ENCODE measurements at places on chromosomes 16 and 17.
A peak's percentile ranks its signal among the peaks of the same experiment; 100 is the strongest.

DNA sequence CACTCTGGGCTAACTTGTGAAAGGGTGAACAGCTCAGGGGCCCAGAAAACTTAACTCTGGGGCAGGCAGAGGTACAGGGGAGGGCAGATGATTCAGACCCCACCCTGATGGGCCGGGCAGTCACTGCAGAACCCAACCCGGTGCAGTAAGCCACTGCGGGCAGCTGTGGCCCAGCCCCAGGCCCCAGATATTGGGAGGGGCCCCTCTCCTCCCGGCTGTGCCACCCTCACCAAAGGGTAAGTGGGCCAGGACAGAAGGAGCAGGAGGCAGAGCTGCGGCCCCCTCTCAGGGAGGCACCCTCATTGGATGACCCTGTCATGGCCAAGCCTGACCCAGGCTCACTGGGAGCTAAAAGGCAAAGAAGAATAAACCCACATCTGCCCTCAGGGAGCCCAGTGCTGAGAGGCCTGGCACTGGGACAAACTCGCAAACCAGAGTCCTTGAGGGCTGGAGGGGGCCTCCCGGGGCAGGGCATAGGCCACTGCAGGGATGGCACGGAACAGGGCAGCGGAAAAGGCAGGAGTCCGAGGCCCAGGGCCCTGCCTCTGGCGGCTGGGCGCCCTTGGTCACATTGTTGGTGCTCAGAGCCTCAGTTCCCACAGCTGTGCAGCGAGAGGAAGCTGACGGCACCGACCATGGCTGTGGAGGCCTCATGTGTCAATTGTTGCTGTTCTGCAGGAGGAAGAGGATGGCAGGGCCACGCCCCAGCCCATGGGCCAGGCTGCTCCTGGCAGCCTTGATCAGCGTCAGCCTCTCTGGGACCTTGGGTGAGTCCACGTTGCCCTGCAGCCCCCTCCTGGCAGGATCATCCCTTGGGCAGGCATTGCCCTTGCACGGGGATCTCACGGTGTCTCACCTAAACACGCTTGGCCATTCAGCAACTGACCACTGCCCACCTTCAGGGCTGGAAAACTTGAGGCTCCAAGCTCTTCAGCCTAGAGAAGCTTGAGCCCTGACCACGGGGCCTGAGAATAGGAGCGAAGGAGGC, 3.1 kb downstream of the ITGB4 start:
- DNase-seq: no peak

DNA sequence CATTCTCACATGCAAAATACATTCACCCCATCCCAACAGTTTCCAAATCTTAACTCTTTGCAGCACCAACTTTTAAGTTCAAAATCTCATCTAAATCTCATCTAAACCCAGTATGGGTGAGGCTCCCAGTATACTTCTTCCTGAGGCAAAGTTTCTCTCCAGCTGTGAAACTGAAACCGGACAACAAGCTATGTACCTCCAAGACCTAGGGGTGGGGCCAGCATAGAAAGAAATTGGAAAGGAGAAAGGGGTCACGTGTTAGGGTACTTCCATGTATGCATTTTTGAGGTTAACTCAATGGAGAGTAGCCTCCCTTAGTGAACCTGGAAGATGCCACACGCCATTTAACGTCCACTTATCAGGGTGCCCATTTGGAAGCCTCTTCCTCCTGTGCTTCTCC, 23.9 kb upstream of the LRRC75A start:
- DNase-seq: no peak

DNA sequence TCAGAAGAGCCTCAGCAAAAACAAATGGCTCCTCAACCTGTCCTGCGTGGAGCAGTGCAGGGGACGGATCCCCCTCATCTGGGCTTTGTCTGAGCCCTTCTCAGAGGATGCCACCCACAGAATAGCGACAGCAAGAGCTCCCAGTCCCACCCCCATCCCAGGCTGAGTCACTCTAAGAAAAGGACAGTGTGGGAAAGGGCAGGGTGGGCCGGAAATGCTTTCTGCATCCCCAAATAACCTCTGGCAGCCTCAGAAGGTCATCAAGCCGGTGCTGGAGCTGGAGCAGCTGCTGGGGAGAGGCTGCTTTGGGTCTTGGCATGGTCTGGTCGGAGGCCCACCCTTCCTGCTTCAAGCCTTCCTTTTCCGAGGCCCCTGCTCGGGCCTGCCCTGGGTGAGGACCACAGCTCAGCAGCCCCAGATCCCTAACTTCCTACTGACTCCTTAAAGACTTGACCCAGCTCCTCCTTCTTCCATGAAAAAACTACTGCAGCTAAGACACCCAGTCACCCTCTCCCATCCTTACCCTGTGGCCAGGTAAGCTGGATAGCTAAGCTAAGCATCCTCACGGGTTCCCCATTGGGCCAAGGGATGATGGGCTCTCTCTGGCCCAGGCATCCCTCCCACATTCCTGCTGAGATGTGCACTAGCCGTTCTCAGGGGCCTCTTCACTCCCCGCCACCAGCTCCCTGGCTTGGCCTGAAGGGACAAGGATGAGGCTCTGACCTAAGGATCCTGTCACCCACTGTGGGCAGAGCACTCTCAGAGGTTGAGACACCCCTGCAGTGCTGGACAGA, 8.7 kb downstream of the SLC12A4 start:
- no peak for DNase-seq

- no peak for DNase-seq
These were observed 124.0 kb upstream of the HLF start for GRCh38 chr17:55140809-55141208.

GRCh38 chr17:33019161-33019890, 27.7 kb downstream of the SPACA3 start:
- no peak for DNase-seq

GRCh38 chr17:14925498-14925897, 339.6 kb downstream of the PMP22 start:
- no peak for DNase-seq

DNA sequence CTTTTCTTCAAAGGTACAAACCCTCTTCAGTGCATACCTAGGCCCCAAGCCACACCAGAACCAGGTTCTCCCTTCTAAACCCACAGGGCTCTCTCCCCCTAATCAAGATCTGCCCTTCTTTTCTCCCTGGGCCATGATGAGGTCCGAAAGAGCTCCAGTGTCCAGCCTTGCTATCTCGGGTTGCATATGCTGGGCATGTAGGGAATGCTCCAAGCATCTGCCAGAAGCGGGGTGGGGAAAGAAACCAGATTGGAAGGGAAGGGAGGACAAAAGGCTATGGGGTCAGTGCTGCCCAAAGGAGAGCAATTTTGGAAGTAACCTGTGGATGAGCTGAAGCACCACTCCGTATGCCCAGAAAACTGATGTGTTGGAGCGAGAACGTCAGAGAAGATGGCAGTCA, 2.3 kb downstream of the CTDNEP1 start:
- DNase-seq: no peak

DNA sequence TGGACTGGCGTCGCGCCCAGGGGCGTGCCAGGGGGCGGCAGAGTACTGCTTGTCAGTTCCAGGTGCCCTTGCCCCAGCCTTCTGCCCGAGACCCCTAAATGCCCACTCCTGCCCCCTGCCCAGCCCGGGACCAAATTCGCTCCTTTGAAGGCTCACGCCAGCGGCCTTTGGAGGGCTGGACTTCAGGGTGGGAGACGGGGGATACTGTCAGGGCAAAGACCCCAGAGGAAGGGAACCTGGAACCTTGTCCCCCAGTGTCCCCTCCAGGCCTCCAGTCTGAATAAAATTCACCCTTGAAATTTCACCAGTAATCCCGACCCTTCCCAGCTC, 737 bp downstream of the OTOP3 start:
- DNase-seq: no peak

GRCh38 chr17:45436625-45437464, 4.2 kb upstream of the ARHGAP27 start:
- no peak for DNase-seq

DNA sequence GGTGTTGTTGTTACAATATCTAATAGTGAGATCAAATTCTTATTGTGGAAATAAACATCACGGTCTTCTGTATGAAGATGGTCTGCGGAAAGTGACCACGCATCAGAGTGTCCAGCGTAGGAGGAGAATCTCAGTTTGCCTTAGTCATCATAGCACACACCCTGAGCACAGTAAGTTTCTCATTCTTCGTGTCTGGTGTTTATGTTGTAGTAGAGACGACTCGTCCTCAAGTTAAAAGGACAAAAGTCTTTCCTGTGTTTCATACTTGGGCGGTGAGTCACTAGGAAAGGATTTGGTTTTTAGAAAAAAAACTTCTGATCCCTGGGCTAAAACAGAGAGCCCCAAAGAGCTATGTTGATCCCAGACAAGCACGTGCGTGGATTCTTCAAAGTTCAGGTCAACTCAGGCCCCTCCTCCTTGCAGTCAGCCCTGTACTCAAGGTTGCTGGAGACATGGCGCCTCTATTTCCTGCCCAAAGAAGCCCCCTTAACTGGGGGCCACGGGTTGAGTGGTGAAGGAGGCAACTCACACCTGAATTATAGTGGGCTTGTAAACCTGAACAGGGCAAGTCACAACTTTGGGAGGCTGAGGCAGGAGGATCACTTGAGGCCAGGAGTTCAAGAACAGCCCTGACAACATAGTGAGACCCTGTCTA, 170.4 kb downstream of the ZFHX3 start:
- no peak for DNase-seq

GRCh38 chr17:33014751-33015150, 23.1 kb downstream of the SPACA3 start:
- DNase-seq: no peak

DNA sequence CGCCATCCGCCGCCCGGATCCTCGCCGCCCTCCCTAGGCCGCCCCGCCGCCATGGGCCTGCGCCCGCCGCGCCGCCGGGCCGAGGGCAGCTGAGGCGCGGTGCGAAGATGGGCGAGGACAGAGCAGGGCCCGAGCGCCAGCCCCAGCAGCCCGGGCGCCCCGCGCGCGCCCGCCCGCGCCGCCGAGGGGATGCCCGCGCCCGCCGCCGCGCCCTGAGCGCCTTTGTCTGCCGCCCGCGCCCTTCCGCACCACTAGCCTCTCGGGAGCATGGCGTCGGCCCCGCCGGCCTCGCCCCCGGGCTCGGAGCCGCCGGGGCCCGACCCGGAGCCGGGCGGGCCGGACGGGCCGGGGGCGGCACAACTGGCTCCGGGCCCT, 278 bp downstream of the RAB11FIP3 start:
- DNase-seq: peak; percentile 25

DNA sequence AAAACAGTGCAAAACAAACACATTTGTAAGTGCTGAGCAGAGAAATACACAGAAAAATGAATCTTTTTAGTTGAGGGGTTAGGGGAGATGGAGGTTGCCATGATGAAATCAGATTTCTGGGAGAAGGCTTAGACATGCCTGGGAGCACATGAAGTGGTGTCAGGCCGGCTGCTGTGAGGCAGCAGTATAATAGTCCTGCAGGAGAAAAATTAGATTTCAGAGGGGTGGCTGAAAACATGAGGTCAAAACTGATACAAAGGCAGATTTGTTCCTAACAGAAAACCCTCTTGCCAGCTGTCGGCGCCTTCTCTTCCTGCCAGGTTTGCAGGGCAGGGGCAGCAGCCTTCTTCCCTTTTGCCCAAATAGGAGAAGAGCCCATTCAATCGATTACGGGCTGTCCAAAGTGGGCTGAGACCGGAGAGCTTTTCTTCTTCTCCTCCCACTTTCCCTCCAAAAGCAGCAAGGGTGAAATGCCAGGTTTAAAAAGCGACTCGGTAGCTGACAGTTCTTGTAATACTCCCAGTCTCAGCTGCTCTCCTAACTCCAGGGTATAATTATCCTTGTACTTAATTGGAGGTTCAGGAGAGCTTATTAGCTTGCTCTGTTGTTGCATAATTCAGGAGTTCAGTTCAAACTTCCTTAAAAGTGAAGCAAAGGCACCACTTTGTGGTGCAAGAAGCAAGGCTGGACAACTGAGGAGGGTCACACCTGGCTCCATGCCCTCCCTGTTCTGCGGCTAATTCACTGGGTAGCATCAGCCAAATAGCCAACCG, 80.0 kb downstream of the PCTP start:
- no peak for DNase-seq

GRCh38 chr16:72875291-72876031, 172.5 kb downstream of the ZFHX3 start:
- DNase-seq: no peak

- DNase-seq: no peak
These were observed 12.3 kb upstream of the PITPNA start for GRCh38 chr17:1574697-1575471.

Measured in stimulated activated CD8-positive, alpha-beta memory T cell treated with anti-CD3 and anti-CD28 coated beads, Interleukin-4, amount 100 ng/mL, for 24 hours (primary cell).